ENCODE measurements at places on chromosomes 7 and 10.
A peak's percentile ranks its signal among the peaks of the same experiment; 100 is the strongest.

- DNase-seq = no peak
These were observed 33.8 kb downstream of the GPR22 start for GRCh38 chr7:107503687-107504086.

- DNase-seq = peak; percentile 16
These were observed 126.2 kb upstream of the NRP1 start for GRCh38 chr10:33460505-33461294.

DNA sequence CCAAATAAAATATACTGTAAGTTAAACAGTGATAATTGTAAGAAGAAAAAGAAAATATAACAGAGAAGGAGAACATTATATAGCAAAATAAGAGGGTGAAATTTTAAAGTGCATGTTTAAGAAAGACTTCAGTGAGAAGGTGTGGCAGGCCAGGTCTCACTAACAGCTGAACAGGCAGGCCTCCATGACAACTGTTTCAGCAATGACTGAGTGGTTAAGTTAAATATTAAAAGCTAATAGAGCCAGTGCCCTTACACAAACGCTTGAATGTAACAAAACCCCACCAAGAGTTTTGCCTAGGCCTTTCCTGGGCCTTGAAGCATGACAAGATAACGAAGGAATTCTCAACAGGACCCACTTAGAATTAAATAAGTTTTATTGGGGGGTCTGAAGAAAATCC is 32.6 kb downstream of the CFAP43 start:
- no peak for DNase-seq

- no peak for DNase-seq
These were observed 10.4 kb upstream of the STRIP2 start for GRCh38 chr7:129423700-129424410.

GRCh38 chr10:28765641-28766040 is 88.3 kb downstream of the BAMBI start:
- no peak for DNase-seq

DNA sequence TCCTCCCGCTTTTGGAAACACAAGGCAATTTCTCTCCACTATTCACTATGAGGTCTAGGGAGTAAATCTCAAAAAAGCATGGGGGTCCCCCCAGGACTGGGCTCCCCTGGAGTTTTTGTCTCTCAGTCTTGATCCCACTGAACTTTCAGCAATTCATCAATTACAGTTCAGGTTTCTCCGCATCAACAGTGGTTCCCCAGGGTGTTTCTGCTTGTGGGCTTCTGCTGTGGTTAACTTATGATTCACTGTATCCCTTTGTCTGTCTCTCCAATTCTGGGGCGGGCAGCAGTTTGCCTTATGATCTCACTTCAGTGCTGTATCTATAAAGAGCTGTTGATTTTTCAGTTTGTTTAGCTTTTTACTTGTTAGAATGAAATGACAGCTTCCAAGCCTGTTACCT is 142.6 kb upstream of the CDC14C start:
- no peak for DNase-seq

- no peak for DNase-seq
These were observed 544.4 kb downstream of the SH2D4B start for GRCh38 chr10:81081887-81082620.

DNA sequence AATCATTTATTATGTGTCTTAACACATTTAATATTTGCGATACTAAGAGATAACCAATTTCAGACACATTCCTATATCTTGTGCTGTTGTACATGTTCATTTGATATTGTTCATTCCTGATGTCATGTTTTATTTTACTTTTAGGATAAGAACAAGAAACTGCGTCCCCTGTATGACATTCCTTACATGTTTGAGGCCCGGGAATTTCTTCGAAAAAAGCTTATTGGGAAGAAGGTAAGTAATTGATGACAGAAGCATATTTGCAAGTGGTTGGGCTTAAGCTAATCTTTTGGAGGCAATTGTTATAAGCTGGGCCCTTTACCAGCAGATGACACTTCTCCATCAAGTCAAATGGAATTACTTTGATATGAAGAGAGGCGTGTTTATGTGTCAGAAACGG is 155.3 kb downstream of the SND1 start:
- no peak for DNase-seq

GRCh38 chr10:79145517-79146470 is 77.0 kb downstream of the ZMIZ1 start:
- DNase-seq = no peak

DNA sequence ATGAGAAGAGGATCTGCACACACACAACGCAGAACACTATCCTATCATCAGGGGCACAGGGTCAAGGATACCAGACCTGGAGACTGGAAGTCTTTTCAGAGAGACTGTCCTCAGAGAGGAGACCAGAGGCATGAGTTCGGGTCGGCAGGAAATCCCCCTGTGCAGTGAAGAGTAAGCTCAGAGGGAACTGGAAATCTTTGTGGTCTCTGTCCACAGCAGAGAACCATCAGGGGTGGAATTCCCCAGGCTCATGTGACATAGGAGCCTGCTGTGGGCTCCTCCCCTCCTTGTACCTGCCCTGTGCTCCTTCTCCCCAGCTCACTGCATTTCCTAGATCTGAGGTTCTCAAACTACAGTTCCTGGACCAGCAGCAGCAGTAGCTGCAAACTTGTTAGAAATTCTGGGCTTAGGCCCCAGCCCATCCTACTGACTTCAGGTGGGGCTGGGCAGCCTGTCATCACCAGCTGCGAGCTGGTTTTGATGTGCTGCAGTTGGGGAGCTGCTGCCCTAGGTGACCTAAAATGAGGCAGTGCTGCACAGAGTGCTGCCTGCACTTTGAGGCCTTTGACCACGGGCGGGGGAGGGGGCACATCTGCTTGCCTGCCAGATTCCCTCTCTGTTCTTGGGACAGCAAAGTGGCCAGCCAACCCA is 2.4 kb downstream of the ZMIZ2 start:
- no peak for DNase-seq

- no peak for DNase-seq
These were observed 115.4 kb downstream of the NT5C2 start for GRCh38 chr10:103077491-103078308.

DNA sequence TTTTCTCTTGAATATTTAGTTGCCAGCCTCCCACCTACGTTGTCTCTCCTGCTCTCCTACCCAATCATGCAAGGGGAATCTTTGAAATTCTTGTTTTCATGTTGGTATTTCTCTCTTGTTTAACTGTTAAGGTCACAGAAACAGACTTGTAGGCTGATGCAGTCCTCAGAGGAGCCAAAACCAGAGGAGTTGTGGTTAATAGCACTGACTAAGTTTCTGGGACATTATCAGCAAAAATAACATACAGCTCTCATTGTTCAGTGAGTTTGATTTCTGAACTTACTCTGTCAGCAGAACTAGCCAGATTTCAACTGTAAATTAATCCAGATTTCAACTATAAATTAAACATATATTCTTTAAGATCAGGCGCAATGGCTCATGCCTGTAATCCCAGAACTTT is 11.1 kb upstream of the CUL1 start:
- no peak for DNase-seq

DNA sequence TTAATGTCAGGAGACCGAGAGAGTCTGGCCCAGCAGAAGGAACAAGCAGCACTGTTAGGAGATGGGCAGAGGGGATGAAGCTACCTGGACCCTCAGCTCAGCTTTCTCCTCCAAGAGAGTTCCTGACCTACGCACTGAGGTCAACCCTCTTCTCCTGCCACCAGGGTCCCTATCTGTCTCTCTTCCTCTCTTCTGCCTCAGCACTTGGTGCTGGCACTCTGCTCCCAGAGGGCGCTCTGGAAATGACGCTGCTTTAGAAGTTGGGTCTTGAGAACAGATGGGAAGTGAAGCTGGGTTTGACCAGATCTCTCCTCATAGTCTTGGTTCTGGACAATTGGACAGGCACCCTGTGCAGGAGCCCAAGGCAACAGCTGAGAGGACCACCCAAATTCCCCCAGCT is 216.0 kb upstream of the AGK start:
- no peak for DNase-seq

- DNase-seq = no peak
These were observed 4.9 kb upstream of the ZMIZ1 start for GRCh38 chr10:79063661-79064492.

DNA sequence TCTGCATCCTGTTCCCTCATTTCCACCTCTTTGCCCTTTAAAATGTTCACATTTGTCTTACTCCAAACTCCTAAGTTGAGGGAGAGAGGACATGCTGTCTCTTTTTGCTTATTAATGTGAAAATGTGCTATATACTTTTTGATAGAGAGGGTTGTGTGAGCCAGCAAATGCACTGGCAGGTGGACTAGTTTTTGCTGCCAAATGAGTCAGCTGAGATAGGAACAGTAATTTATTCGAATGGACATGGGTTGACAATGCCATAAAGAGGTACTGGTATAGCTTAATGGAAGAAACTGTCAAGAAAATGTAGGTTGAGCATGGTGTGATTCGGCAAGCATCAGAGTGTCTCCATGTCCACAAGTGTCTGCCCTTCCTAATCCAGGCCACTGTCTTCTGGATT is 9.2 kb upstream of the TRUB1 start:
- DNase-seq = no peak

DNA sequence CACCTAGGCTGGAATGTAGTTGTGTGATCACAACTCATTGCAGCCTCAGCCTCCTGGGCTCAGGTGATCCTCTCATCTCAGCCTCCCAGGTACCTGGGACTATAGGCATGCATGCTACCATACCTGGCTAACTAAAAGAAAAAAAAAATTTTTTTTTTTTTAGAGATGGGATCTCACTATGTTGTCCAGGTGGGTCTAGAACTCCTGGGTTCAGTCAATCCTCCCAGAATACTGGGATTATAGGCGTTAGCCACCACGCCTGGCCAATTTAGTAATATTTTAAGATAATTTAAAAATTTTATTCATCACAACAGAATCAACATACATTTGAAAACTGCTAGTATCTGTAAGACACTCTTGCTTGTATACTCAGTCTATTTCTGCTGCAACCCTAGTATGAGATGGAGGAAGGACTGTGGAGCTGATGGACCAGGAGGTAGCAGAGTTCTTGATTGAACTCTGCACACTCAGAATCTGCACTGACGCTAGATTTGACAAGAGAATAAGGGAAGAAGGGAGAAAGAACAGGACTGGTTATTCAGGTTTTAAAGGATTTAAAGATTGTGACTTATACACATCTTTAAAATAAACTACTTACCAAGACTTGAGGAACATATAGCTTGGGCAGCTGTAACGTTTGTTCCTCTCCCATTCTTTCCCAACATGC is 57.6 kb downstream of the VCL start:
- DNase-seq = no peak

DNA sequence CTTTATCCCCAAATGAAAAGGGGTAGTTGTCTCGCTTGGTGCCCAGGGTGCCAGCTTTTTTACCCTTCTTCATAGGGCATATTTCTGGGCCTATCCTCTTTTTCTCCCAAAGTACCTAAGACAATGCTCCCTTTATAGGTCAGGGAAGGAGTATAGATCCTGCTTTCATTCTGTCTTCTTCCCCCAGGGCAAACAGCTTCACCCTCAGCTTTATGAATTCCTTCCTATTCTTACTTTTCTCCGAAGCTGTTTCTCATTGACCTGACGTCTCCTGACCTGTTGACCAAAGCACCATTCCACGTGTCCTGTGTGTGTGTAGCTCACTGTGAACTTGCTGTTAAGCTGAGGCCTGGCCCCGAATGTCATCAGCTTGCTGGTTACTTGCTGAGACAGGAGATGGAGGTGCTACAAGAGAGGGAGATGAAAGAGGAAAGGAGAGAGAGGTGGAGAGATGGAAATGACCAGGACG is 48.9 kb downstream of the PYROXD2 start:
- DNase-seq = no peak

DNA sequence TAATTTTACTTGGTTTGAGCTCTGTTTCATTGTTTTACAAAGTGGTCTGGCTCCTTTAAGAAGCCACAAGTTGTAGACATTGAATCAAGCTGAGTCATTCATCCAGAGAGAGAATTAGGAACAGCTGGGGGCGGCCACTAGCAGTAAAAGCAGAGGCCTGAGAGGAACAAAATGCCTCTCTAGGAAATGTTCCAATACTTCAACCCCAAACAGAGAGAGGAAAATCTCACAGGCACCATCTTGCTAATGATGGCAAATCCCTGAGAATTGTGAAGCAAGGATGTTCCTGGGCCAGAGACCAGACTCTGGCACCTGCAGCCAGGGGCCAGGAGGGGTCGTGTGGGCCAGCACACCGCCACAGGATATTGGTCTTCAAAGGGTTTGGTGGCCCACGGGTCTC is 26.5 kb upstream of the TRIL start:
- DNase-seq = peak; percentile 26

GRCh38 chr10:96968682-96969423 is 136.8 kb downstream of the LCOR start:
- no peak for DNase-seq

DNA sequence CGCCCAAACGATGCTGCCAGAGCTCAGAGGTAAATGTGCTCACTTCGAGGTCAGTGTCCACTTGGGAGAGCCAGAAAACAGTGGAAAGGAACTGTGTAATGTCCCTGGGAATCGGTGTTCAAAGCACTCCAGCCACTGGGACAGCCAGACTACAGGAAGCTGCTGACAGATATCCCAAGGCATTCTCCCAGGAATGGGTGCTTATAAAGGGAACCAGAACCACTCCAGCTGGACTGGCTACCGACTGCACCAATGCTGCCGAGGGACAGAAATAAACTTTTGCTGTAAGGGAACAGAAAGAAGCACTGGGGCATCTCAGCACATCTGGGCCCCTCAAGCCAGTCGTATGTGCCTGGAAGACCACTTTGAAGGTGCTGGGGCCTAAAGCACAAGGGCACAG is 76.7 kb downstream of the ATXN7L1 start:
- peak; percentile 28 for DNase-seq

GRCh38 chr7:48279420-48279819 is 108.2 kb downstream of the ABCA13 start:
- DNase-seq = no peak

- DNase-seq = no peak
These were observed 23.6 kb downstream of the PDIA4 start for GRCh38 chr7:149004405-149005370.

DNA sequence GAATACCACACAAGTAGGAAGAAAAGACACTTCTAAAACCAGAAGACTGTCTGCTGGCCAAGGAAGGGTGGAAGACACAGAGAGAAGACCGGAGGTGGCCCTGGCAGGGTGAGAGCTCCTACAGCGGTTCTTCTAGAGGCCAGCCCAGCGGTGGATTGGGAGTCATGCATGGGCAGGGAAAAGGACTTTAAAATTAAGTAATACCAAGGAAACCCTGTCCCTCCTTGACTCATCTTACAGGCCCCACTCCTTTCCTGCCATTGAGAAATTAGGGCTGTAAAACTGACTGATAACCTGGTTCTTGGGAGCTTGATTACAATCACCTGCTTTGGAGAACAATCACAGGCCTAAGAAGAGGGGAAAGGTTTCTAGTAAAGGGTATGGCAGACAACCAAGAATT is 16.1 kb downstream of the CALML3 start:
- DNase-seq = no peak

- no peak for DNase-seq
These were observed 523.2 kb upstream of the IGFBP3 start for GRCh38 chr7:46444256-46444655.

Data from mucosa of gallbladder (tissue), 1 donor.